ENCODE measurements at places on chromosomes 4 and X.

DNA sequence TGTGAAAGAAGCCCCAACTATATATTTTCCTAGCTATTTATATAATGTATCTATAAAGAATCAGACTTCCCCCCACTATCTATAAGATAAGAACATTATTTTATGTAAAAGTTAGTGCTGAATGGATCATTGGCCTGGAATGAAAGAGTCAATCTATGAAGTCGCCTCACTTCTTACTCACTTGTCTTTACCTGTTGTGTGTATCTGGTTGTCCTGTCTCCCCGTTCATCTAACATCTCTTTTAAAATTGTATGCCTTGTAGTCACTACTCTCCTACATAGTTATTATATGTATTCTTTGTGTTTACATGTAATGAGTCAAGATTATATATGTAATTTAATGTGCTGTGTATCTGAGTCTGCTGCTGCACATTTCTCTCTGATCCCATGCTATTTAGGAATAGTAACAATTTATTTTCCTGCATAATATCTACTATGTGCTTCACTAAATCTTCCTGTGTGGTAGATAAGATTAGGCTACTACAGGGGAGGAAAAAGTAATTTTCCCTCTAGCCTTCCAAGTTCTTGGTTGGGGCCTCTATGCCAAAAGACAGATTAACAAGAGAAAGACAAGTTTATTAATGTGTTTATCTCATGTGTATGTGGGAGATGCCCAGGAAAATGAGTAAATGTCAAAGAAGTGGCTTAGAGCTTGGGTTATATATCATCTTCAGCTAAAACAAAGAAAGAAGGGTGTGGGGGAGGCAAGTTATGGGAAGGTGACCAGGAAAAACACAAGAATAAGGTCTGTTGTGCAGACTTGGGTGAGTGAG is 77.6 kb upstream of the FRMPD4 start:
- DNase-seq: no peak

DNA sequence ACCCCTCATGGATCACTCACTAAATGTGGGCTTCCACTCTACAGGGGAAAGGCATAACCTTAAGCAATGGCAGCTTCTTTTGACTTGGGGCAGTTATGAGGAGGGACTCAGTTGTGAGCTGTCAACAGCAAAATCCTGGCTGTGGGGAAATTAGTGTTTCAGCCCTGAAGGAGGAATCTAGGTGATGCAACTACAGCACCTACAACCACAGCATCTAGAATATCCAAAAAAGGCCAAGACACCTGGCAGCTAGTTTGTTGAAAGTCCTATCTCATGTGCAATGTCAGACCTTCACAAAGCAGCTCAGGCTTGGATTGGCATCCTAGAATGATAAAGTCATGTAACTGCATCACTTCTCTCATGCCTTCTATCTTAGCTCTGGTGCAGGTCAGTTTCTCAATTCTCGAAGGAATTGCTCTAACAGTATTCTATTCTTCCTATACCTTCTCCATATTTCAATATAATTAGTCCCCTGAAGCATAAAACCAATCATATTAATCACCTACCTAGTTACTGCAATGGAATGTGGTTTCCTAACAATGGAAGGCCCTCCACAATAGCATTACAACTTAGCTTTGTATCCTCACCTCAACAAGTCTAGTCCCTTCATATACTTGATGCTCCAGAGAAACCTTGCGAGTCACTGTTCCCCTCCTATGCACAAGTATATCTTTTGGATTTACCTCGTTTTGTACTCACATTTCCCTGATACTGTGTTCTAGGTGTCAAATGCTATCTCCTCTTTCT is 5.5 kb upstream of the ANTXR2 start:
- no peak for DNase-seq

- DNase-seq: no peak
Measured at GRCh38 chr4:188002323-188002722, 6.8 kb downstream of the ZFP42 start.

- no peak for DNase-seq
Measured at GRCh38 chrX:98607739-98608138, 1724.0 kb downstream of the RPA4 start.

DNA sequence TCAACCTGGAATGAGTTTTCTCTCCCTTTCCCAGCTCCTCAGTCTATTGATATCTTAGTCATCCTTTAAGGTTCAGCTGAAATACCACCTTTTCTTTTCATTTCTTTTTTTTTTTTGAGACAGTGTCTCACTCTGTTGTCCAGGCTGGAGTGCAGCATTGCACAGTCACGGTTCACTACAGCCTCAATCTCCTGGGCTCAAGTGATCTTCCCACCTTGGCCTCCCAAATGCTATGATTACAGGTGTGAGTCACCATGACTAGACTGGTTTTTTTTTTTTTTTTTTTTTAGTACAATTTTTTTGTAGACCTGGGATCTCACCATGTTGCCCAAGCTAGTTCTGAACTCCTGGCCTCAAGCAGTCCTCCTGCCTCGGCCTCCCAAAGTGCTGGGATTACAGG is 28.9 kb downstream of the AFF1 start:
- no peak for DNase-seq

GRCh38 chrX:147602176-147602696 is 309.5 kb upstream of the FMR1 start:
- no peak for DNase-seq

DNA sequence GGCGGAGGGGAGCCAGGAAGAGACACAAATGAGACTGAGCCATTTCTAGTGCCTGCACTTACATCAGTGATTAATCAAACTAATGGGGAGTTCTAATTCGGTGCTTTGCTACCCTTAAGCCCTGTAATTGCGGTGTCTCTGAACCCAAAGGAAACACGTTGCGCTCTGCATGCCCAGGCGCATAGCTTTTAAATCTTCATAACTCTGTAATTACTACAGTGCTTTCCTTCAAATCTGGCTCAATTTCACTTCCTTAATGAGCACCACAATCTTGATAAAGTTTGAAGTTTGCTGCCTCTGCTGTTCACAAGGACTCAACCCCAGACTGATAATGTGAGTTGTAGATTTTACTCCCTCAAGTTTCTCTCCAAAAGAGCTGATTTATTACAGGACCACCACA is 5.7 kb upstream of the NHS start:
- no peak for DNase-seq

GRCh38 chrX:3518870-3519269 is 172.4 kb upstream of the MXRA5 start:
- no peak for DNase-seq
